ENCODE measurements at places on chromosomes 12 and 14. TPM values are rescaled to one million over a fixed set of nuclear protein-coding genes. Genes with fewer than 3 reads are reported as not detected.
A peak's percentile ranks its signal among the peaks of the same experiment; 100 is the strongest.

- DNase-seq, result no peak
- H3K36me3 ChIP-seq, result peaks cover 59% of the 10 kb centered on the region
- no peak overlapping the region for H3K27ac ChIP-seq
- H3K4me1 ChIP-seq, result no peaks in the 10 kb centered on the region
- no peaks in the 10 kb centered on the region for H3K27me3 ChIP-seq
These were observed 31.3 kb upstream of the PSEN1 start for GRCh38 chr14:73105050-73105449.

GRCh38 chr12:67025543-67026114 is 243.5 kb upstream of the CAND1 start:
- no peak overlapping the region for H3K4me3 ChIP-seq
- no peaks in the 10 kb centered on the region for H3K36me3 ChIP-seq
- H3K4me1 ChIP-seq, result no peaks in the 10 kb centered on the region
- DNase-seq, result peak; percentile 47

Gene RNASE13
- not detected for total RNA-seq

DNA sequence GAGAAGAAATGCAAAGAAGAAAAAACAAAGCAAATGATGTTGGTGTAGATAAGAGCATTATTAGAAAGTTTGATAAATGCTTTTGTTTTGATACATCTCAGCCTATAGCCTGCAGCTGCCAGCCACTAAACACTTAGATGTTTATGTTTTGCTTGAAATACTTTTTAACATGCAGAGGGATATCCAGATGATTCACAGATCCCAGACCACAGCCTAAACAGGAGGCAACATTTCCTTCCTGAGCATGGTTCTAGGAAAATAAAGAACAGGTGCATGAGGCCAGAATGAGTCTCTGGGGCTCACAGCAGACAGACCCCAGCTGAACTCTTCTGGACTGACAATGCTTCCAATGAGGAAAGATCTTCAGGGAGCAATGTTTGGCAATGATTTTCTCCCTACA is 103.7 kb upstream of the EEA1 start:
- no peaks in the 10 kb centered on the region for H3K36me3 ChIP-seq
- no peaks in the 10 kb centered on the region for H3K4me1 ChIP-seq
- H3K27me3 ChIP-seq, result peaks cover 6% of the 10 kb centered on the region
- no peak for DNase-seq

GRCh38 chr12:12376646-12377448 is 20.0 kb downstream of the BORCS5 start:
- no peak overlapping the region for H3K4me3 ChIP-seq
- H3K27ac ChIP-seq, result peak overlapping the region; percentile 71
- peaks cover 41% of the 10 kb centered on the region for H3K36me3 ChIP-seq
- DNase-seq, result peak; percentile 60

GRCh38 chr14:51401272-51401671 is 161.2 kb downstream of the TMX1 start:
- H3K4me1 ChIP-seq, result no peaks in the 10 kb centered on the region
- H3K27me3 ChIP-seq, result peaks cover 17% of the 10 kb centered on the region
- no peak overlapping the region for H3K27ac ChIP-seq
- no peaks in the 10 kb centered on the region for H3K36me3 ChIP-seq
- no peak overlapping the region for H3K4me3 ChIP-seq
- no peak for DNase-seq

GRCh38 chr12:5391653-5392052 is 40.3 kb upstream of the NTF3 start:
- DNase-seq, result no peak
- H3K27me3 ChIP-seq, result no peaks in the 10 kb centered on the region
- H3K4me3 ChIP-seq, result no peak overlapping the region
- no peaks in the 10 kb centered on the region for H3K36me3 ChIP-seq

DNA sequence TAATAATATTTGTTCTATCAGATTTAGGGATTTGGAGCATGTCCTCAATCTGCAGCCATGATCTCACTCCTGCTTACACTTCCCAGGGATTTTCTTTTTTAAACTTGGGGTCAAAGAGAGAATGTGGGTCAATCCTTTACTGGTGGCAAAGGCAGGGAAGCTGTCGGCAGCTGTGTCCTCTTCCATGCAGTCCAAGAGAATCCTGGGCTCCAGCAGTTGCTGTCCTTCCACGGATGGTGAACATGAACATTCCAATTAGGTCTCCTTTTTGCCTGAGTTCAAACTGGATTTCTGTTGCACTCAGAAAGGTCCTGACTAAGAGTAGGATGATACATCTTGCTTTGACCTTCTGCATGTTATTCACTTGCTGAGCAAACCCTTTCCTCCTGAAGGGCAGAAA is 73.9 kb downstream of the ARL6IP4 start:
- H3K4me1 ChIP-seq, result peaks cover 13% of the 10 kb centered on the region
- H3K4me3 ChIP-seq, result no peak overlapping the region
- no peaks in the 10 kb centered on the region for H3K27me3 ChIP-seq

Gene MSI1
- total RNA-seq, result not detected

Gene PPM1H
- not detected for total RNA-seq

Gene SRRM4
- total RNA-seq, result not detected

GRCh38 chr12:63898764-63899337 is 54.4 kb downstream of the SRGAP1 start:
- H3K27ac ChIP-seq, result no peak overlapping the region
- no peak overlapping the region for H3K4me3 ChIP-seq
- no peaks in the 10 kb centered on the region for H3K36me3 ChIP-seq
- peaks cover 10% of the 10 kb centered on the region for H3K27me3 ChIP-seq
- DNase-seq, result no peak

- no peak for DNase-seq
- no peak overlapping the region for H3K4me3 ChIP-seq
- no peaks in the 10 kb centered on the region for H3K27me3 ChIP-seq
- no peaks in the 10 kb centered on the region for H3K36me3 ChIP-seq
- H3K4me1 ChIP-seq, result no peaks in the 10 kb centered on the region
- no peak overlapping the region for H3K27ac ChIP-seq
These were observed 64.8 kb downstream of the CCDC60 start for GRCh38 chr12:119399301-119399700.

Gene SIX4
- total RNA-seq, result 0.08 TPM

DNA sequence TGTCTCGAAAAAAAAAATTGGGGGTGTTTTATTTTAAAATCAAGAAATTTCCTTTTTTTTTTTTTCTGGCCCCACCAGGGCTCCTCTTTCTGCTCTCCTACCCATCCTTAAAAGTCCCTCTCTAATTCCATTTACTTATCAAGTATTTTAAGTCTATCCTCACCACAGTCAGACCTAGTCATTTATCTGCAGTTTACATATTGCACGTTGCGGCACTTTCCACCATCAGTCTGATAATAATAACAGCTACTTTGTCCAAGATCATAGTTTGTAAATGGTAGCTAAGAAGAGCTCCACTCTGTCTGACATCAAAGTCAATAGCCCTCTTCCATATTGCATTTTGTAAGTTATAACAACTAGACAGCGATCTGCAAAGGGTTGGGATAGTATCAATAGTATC is 23.6 kb upstream of the CAND1 start:
- no peaks in the 10 kb centered on the region for H3K36me3 ChIP-seq
- H3K4me1 ChIP-seq, result no peaks in the 10 kb centered on the region
- no peaks in the 10 kb centered on the region for H3K27me3 ChIP-seq
- no peak for DNase-seq
- no peak overlapping the region for H3K4me3 ChIP-seq

DNA sequence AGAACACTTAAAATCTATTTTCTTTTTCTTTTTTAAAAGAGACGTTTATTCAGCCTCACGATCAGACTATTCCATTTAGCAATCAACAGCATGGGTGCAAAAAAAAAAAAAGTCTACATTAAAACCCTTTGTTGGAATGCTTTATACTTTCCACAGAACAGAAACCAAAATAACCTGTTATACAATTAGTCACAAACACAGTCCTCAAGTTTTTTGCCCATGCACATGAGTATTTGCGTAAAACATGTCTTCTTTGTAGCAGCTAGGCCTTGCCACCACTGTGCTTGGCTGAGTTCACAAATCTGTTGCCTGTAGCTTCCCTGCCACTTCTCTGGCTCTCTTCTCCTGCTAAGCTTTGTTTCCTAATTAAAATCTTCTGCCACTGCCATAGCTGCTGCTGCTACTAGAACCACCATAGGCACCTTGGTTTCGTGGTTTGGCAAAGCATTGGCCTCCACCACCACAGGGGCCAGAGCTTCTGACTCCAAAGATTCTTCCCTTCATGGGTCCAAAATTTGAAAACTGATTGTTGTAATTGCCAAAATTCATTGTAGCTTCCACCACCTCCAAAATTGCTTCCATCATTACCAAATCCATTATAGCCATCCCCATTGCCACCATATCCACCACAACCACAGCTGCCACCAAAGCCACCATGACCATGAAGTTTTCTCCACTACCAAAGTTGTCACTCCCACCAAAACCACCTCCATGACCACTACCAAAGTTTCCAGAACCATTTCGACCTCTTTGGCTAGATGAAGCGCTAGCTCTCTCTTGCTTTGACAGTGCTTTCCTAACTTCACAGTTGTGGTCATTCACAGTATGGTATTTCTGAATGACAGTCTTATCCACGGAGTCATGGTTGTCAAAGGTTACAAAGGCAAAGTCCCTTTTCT is 38.1 kb downstream of the KLRG1 start:
- no peak overlapping the region for H3K4me3 ChIP-seq
- peak overlapping the region; percentile 76 for H3K27ac ChIP-seq
- H3K27me3 ChIP-seq, result no peaks in the 10 kb centered on the region
